NCI-H460 (cell line): ENCODE measurements at places on chromosomes 5 and 9. TPM values are rescaled to one million over a fixed set of nuclear protein-coding genes. Genes with fewer than 3 reads are reported as not detected.

GRCh38 chr5:88666761-88667495 is 216.1 kb downstream of the MEF2C start:
- DNase-seq: peak; percentile 38

DNA sequence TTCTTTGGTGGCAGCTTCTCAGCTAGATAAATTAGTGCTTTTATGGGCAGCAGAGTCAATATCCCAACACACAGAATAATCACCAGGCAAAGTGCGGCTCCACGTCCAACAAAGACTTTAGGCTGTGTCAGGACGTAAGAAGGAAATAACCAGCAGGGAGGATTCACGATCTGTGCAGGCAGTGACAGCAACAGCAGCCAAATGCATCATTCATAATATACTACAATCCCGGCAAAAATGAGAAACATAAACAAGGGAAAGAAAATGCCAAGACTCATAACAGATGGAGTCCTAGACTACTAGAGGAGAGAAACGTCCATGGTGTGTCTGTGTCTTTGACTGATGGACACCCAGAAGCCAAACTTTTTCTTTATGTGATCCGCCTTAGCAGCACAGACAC is 100.7 kb downstream of the LMNB1 start:
- DNase-seq: no peak

GRCh38 chr5:1014346-1014745 is 5.7 kb downstream of the NKD2 start:
- no peak for DNase-seq

GRCh38 chr9:105251733-105252404 is 7.4 kb downstream of the SLC44A1 start:
- no peak for DNase-seq

GRCh38 chr5:33854733-33855151 is 37.0 kb downstream of the ADAMTS12 start:
- DNase-seq: no peak

- DNase-seq: peak; percentile 91
These were observed 10.6 kb upstream of the CSNK1A1 start for GRCh38 chr5:149561848-149562247.

GRCh38 chr5:14572385-14572784 is 9.2 kb upstream of the OTULINL start:
- DNase-seq: no peak

DNA sequence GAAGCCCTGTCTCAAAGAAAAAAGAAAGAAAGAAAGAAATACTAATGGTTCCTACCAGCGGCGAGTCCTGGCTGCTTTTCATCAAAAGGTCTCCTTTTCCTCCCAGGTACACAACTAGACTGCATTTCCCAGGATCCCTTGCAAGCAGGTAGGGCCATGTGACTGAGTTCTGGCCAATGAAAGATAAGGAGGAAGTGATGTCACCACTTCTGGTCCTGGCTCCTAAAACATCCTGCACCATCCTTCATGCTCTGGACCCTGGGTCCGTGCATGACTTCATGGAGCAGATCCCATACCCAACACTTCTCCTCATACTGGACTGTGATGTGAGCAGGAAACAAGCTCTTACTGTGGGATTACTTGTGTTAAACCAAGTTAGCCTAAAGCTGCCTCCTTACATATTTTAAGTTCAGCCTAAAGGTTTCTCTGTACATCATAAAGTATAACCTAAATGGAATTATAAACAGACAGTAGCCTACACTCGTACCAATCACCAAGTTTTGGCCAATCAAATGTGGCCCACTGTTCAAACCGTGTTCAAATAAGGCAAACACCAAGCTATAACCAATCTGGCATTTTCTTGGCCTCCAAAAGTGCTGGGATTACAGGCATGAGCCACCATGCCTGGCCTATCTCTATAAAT is 30.2 kb upstream of the FUBP3 start:
- no peak for DNase-seq

PCDHB14 gene
- 2.7 and 2.8 TPM in 2 replicates for total RNA-seq

SLC2A6 gene
- 4.0 and 4.4 TPM in 2 replicates for total RNA-seq

FGF1 gene
- total RNA-seq: not detected in 2 replicates

CEP120 gene
- total RNA-seq: 33.6 and 37.0 TPM in 2 replicates

MYMK gene
- total RNA-seq: not detected in 2 replicates

CAMK2A gene
- total RNA-seq: not detected in 2 replicates

IGFBPL1 gene
- total RNA-seq: 2.1 and 4.1 TPM in 2 replicates
